ENCODE measurements at places on chromosomes 1 and 21. TPM values are rescaled to one million over a fixed set of nuclear protein-coding genes. Genes with fewer than 3 reads are reported as not detected.

- no peaks in the 10 kb centered on the region for H3K27me3 ChIP-seq
- H3K27ac ChIP-seq: no peak overlapping the region
- no peak overlapping the region for H3K4me3 ChIP-seq
- H3K36me3 ChIP-seq: no peaks in the 10 kb centered on the region
- no peak for DNase-seq
- H3K4me1 ChIP-seq: peaks cover 7% of the 10 kb centered on the region
Observed at GRCh38 chr1:14110040-14110439, 410.1 kb downstream of the PRDM2 start.

- peaks cover 1% of the 10 kb centered on the region for H3K4me1 ChIP-seq
- H3K4me3 ChIP-seq: no peak overlapping the region
- H3K27ac ChIP-seq: no peak overlapping the region
Observed at GRCh38 chr1:60977661-60978060, 104.7 kb upstream of the NFIA start.

GRCh38 chr21:46171585-46171984, 12.7 kb downstream of the SPATC1L start:
- H3K36me3 ChIP-seq: peaks cover 8% of the 10 kb centered on the region
- peaks cover 4% of the 10 kb centered on the region for H3K4me1 ChIP-seq
- H3K27ac ChIP-seq: no peak overlapping the region
- no peak for DNase-seq

GRCh38 chr1:197553281-197553680, 222.0 kb downstream of the DENND1B start:
- no peak for DNase-seq
- no peaks in the 10 kb centered on the region for H3K27me3 ChIP-seq
- H3K27ac ChIP-seq: no peak overlapping the region
- H3K4me3 ChIP-seq: no peak overlapping the region

- no peak overlapping the region for H3K4me3 ChIP-seq
- H3K27me3 ChIP-seq: peaks cover 12% of the 10 kb centered on the region
- H3K4me1 ChIP-seq: peaks cover 10% of the 10 kb centered on the region
- no peak overlapping the region for H3K27ac ChIP-seq
- no peak for DNase-seq
Observed at GRCh38 chr1:33231166-33231565, 25.1 kb upstream of the ZNF362 start.

Gene HNRNPCL4
- not detected for total RNA-seq
